ENCODE measurements at places on chromosomes 1 and 21. TPM values are rescaled to one million over a fixed set of nuclear protein-coding genes. Genes with fewer than 3 reads are reported as not detected.

Gene TNFAIP8L2
- total RNA-seq, result 4.0 TPM

Gene CDA
- total RNA-seq, result 0.53 TPM

Gene MATN1
- 0.85 TPM for total RNA-seq

Gene OLIG2
- total RNA-seq, result not detected

Gene LRRC71
- 0.16 TPM for total RNA-seq

Gene AGMAT
- 0.48 TPM for total RNA-seq

Gene CFAP107
- not detected for total RNA-seq

Gene MIB2
- 20.9 TPM for total RNA-seq

Gene RGS13
- total RNA-seq, result 3.4 TPM

Gene OR2L5
- total RNA-seq, result not detected

Gene KCNJ6
- total RNA-seq, result 0.26 TPM

Gene SYT6
- total RNA-seq, result 0.37 TPM

Gene PPM1J
- total RNA-seq, result 0.37 TPM

Gene SYTL1
- total RNA-seq, result 12.8 TPM

Gene C1orf87
- not detected for total RNA-seq

Gene LMOD1
- 71.7 TPM for total RNA-seq

Gene BARHL2
- not detected for total RNA-seq

Gene NHLH1
- total RNA-seq, result not detected

Gene RNU1-1
- under 0.01 TPM for total RNA-seq

Gene HAO2
- 0.16 TPM for total RNA-seq

Gene DPH2
- total RNA-seq, result 7.8 TPM

Gene FMO1
- 3.5 TPM for total RNA-seq

Gene DNALI1
- total RNA-seq, result 2.0 TPM

Gene PDZK1
- 0.37 TPM for total RNA-seq

Gene PM20D1
- 1.6 TPM for total RNA-seq

Gene HNRNPCL2
- not detected for total RNA-seq

Gene MTF2
- 72.4 TPM for total RNA-seq

Gene SPOCD1
- total RNA-seq, result 0.90 TPM

Gene MARK1
- total RNA-seq, result 21.4 TPM

Gene OR2M3
- total RNA-seq, result not detected

Gene PSMB4
- total RNA-seq, result 217 TPM

Gene MDM4
- 148 TPM for total RNA-seq

Gene C1orf210
- total RNA-seq, result 0.90 TPM

Gene RAB7B
- total RNA-seq, result 11.5 TPM

Gene ZMYM1
- total RNA-seq, result 61.6 TPM

Gene PLA2G5
- 7.3 TPM for total RNA-seq

Gene PIP5K1A
- 77.0 TPM for total RNA-seq

Gene IVL
- 2.7 TPM for total RNA-seq

Gene POU2F1
- 31.3 TPM for total RNA-seq

Gene ACOT7
- total RNA-seq, result 6.9 TPM

Gene NR5A2
- 9.0 TPM for total RNA-seq

Gene MR1
- 24.1 TPM for total RNA-seq

Gene MNDA
- 9.0 TPM for total RNA-seq

Gene ZNF648
- 0.11 TPM for total RNA-seq

Gene CHD5
- 0.53 TPM for total RNA-seq

Gene NTMT2
- total RNA-seq, result 0.48 TPM

Gene GJA8
- total RNA-seq, result not detected
